Stimulated activated CD4-positive, alpha-beta T cell treated with anti-CD3 and anti-CD28 coated beads, Interleukin-12 subunit alpha, Interleukin-12 subunit beta, amount 100 ng/mL, for 48 hours (primary cell): ENCODE measurements at places on chromosomes 1 and 21.

DNA sequence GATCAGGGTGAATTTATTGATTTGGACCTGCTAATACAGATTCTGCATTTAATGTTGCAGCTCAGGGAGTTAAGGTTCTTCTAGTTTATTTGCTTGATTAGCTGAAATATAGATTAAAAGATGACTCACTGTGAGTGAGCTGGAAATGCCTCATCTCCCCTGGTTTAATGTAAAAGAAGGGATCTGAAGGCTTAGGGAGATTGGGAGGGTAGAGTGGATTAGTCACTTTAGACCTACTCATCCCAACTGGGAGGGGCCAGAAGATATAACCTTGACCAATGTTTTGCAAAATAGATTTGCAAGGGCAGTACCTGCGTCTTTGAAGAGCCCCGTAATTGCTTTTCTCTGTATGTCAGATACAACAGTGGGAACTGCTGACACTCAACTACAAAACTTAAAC lies 922.8 kb upstream of the ADGRL4 start:
- DNase-seq: no peak

DNA sequence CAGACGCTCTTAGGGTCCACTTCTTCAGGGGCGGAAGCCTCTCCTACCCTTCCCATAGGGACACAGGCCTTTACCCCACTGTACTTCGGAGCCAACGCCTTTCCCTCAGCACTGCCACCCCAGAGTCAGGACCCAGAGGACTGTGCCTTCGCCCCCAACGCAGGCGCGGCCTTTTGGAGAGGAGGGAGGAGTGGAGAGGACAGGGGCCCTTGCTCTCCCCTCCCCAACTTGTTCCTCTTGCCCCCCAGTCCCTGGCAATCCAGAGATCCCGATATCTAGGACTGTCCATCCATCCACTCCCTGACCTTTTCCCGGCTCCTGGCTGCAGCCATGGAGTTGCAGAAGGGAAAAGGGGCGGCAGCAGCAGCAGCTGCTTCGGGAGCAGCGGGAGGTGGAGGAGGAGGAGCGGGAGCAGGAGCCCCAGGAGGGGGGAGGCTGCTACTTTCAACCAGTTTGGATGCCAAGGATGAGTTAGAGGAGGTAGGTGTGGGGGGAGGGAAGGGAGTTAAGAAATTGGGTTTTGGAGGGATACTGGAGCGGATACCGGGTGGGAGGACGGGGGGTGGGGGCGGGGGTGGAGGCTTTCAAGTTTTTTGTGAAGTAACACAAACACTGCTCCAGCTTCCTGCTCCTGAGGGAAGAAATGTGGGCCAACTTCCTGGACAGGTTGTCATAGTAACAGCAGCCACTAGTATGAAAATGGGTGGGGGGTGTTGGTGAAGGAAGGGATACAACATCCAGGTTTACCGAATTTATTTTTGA lies 636 bp downstream of the INTS3 start:
- no peak for DNase-seq

GRCh38 chr1:179231923-179232322 lies 2.4 kb upstream of the ABL2 start:
- no peak for DNase-seq

GRCh38 chr21:42860345-42860744 lies 19.0 kb downstream of the WDR4 start:
- DNase-seq: no peak

DNA sequence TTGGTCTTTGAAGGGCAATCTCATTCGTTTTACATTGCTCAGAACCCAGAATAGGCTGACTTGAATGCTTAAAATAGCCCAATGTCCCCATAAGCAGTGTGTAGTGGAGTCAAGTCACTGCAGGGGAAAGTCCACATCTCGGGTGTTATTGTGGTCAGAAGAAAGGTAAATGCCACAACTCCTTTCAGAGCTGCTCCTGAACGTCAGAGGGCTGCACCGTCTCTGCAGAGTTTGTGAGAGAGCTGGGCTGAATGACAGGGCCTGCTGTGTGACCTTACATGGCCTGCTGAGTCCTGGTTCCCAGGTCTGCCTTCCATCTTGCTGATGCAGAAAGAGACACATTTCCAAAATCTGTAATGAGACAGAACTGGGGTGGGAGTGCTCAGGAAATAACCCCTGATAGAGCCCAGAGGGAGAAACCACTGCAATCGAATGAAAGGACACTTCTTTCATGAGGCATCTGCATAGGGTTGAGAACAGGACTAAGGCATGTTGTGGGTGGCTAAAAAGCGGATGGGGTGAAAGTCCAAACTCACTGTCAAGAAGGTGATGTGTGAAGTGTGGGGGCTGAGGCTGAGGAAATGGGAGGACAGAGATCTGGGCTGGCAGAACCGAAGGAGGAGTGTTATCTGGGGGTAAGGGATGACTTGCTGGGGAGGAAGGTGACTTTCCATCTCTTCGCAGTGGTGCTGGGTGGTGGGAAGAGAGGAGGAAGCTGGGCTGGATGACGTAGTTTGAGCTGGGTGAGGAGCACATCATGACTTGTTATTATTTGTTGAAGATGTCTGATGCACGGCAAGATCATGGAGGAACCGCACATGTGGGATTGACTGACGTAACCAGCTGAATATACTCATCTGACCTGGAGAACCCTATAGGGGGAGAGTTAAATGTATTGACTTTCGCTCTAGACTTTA lies 33.7 kb downstream of the XCL2 start:
- no peak for DNase-seq

DNA sequence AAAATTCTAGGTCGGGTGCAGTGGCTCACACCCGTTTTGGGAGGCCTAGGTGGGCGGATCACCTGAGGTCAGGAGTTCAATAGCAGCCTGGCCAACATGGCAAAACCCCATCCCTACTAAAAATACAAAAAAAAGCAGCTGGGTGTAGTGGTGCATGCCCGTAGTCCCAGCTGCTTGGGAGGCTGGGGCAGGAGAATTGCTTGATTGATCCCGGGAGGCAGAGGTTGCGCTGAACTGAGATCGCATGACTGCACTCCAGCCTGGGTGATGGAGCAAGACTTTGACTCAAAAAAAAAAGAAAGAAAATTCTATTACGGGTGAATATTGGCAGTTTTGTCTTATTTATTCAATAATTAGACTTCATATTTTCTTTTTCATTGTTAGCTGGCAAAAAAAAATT lies 62.1 kb downstream of the SNX7 start:
- no peak for DNase-seq

DNA sequence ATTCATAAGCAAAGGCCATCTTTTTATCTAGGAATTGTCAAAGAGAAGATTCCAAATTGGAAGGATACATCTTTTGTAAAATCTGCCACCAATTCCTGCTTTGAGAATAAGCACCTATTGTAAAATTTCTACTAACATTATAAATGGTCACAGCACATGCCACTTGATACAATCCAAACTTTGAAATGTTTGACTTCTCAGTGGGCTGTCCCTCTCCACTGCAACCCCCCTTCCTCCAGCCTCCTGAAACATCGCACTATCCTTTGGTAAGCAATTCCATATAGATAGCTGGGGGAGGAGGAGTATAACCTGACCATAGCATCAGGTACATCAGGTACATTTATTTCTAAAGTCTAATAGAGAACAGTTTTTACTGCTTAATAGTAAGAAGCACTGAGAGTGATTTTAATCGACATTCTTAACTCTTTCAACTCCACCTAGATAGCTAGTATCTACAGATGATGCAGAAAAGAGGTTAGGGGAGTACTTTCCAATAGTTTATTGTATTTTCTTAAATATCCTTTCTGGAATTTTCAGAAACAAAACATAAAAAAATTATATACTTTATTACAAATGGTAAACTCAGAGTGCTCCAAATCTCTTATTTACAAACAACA lies 2.9 kb downstream of the JUN start:
- no peak for DNase-seq

- DNase-seq: no peak
These were observed 325.2 kb downstream of the DUSP10 start for GRCh38 chr1:221416723-221417122.

- no peak for DNase-seq
These were observed 71.4 kb upstream of the PPP2R5A start for GRCh38 chr1:212213784-212214183.

DNA sequence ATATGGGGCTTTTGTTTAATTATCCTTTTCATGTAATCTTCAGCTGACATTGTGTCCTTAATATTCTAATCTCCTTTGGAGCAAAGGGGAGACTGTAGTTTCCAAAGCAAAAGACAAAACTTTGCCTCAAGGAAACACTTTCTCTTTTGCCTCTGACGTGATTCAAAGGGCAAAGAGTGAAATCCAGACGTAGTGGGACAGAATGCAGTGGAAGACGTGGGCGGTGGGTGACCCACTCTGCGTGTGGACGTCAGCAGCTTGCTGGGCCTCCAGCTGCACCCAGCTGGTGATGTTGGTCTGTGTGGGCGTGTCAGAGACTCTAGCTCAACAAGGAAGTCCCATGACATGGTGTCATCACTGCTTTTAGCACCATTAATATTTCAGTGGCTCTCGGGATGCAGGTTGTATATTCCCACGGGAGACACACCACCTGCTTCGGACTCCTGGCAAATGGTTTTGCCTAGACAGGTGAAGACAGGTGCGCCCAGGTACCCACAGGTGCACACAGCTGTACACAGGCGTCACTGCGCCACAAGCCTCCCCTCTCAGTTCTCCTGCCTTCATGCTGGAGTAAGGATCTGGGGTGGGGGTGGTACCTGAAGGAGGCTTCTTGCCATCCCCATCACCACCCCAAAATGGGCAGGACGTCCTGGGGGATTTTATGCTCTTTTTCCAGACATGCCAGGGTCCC lies 292.1 kb upstream of the VAMP3 start:
- no peak for DNase-seq

DNA sequence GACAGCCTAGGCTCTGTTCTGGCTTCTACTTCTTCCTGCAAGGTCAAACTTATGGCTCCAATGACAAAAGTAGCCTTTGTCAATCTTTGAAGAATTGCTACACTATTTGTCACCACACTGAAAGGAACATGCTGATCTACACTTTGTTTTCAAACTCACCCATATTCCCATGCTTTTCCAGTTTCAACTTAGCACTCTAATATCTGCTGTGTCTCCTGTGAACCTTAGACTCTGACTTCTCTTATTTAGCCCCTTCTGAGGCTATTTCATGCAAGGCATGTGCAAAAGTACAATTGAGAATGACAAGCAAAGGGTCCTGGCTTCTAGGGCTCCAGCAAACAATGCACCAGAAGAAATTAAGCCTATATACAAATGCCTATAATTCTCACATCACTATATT lies 374.9 kb downstream of the VAV3 start:
- no peak for DNase-seq

DNA sequence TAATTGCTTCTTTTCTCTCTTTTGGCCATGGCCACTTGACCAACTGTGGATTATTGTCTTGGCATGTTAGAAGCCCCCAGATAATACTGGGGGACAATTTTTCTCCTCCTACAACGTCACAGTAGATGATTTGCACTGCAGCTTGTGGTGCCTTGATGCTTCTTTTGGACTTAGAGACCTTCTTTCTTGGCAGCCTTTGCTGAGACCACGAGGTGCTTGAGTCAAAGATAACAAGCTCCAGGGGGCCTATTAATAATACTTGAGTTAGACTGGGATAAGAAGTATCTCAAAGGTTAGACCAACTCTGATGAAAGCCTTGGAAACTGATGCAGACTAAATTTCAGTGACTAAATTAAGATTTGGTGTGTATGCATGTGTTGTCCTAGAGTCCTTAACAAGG lies 3.2 kb downstream of the PPP1R12B start:
- DNase-seq: no peak

- no peak for DNase-seq
These were observed 2.8 kb downstream of the PRRX1 start for GRCh38 chr1:170666541-170667254.

DNA sequence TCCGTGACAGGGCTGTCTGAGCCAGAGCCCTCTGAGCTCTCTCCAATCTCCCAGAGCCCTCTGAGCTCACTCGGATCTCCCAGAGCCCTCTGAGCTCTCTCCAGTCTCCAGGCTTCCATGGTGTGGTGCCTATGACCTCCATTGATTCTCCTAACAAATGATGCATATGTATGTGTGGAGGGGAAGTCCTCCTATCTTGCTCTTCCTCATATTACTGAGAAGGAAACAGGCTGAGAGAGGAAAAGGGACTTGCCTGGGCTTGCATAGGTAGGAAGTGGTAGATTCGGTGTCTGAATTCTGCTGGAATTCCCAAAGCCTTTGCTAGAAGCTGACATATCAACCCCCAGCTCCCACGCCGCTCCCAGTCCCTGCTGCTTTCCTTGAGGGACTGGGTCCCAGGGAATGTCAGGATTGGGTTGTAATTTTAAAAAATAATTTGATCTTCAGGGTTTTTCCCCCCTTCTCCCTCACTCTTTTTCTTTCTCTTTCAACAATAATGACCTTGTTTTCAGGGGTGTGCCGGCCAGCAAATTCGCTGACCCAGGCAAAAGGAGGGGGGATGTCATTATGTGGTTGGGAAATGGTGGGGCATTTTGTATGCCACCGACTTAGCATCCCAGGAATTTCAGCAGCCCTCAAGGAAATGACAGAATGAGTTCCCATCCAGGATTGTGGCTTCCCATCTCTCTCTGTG lies 42.3 kb upstream of the RUNX3 start:
- DNase-seq: no peak

- DNase-seq: no peak
These were observed 33.8 kb downstream of the THAP3 start for GRCh38 chr1:6658359-6659060.

GRCh38 chr1:110647254-110647891 lies 27.4 kb downstream of the KCNA3 start:
- DNase-seq: no peak

DNA sequence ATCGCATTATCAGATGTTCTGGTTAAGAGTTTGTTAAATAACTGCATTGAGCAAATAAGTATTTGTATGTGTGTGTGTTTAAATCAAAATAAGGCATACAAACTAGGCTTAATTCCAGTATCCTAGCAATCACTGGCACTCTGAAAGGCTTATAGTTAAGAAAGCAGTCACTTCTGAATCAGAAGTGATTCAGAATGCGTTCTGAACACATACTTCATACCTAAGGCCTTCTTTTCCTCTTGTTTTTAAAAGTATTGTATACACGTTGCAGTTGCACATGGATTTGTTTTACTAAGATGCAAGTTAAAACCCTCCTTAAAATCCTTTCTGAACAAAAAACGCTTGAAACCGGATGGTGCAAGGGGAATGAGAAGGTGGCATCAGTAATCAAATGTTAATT lies 238.4 kb upstream of the DMRTA2 start:
- DNase-seq: no peak
